ENCODE measurements at places on chromosomes 6 and 20.

DNA sequence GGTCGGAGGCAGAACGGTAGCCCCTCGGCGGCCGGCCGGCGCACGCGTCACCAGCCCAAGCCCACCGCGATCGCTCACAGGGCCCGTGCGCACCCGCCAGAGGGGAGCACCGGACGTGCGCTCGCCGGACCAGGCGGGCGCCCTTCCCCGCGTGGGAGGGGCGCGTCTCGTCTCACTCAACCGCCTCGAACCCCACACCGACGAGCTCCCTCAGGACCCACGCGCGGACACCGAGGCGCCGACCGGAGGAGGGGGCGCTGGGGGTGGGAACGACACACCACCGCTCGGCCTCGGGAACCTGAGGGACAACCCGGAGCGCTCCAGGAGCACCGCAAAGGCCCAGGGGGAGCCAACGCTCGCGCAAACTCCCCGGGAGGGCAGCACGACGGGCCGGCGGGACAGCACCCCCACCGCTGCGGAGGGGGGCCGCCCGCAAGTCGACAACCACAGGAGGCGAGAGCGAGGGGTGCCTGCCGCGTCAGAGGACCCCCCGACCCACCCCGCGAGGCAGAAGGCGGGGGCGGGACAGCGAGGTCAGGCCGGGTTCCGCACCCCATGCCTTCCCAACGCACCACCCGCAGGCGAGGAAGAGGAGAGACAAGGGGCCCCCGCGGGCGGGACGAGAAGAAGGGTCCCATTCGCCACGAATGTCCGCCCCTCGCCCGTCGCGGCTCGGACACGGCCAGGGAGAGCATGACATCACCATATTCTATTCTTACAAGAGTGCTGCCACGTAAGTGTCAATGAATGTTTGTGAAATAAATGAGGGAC, 512.7 kb upstream of the ZNF337 start:
- DNase-seq: peak; percentile 2

GRCh38 chr6:39880594-39880993, 53.7 kb downstream of the MOCS1 start:
- DNase-seq: no peak

GRCh38 chr6:138523347-138524210, 24.3 kb upstream of the NHSL1 start:
- DNase-seq: no peak

DNA sequence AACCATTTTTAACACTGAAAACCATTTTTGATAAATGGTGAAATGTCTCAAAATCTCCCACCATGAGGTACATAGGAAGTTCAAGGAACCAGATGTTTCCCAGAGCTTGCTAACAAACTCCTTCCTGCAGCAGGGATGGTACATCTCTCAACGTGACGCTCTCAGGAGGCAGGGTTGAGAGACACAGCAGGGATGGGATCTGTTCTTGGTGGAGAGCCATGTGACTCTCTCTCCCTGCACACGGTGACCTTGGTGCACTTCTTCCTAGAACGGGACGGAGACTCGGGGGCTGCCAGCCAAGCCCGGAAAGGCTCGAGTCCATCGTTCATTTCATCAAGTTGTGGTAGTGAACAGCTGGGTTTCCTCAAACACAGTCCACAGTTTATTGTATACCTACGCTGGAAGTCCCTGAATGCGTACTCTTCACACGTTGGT, 94.2 kb downstream of the FAM50B start:
- DNase-seq: no peak

DNA sequence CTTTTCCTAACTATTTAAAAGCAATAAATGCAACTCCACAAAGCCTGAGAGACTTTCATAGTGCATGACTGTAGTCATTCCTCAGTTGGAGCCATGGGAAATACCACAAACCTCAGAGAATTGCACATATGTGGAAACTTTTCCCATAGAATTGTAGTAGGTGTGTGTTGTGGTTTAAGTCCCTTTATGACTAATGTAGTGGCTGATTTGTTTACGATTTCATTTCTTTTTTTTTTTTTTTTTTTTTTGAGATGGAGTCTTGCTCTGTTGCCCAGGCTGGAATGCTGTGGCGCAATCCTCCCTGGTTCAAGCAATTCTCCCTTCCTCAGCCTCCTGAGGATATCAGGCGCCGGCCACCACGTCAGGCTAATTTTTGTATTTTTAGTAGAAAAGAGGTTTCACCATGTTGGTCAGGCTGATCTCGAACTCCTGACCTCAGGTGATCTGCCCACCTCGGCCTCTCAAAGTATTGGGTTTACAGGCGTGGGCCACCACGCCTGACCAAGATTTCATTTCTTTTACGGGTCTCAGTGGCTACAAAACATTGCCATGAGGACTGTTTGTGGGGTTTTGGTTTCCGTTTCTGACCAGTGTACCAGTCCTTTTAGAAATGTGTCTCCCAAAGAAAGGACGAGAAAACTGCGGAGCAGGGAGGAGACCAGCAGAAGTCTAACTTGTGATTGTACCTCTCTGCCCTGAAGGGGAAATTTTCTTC, 212.1 kb upstream of the MARCKS start:
- DNase-seq: no peak

GRCh38 chr6:124002377-124003081, 198.9 kb downstream of the NKAIN2 start:
- no peak for DNase-seq

GRCh38 chr6:147128056-147128455, 76.2 kb upstream of the STXBP5 start:
- no peak for DNase-seq

GRCh38 chr6:132341646-132342045, 59.6 kb downstream of the MOXD1 start:
- no peak for DNase-seq

DNA sequence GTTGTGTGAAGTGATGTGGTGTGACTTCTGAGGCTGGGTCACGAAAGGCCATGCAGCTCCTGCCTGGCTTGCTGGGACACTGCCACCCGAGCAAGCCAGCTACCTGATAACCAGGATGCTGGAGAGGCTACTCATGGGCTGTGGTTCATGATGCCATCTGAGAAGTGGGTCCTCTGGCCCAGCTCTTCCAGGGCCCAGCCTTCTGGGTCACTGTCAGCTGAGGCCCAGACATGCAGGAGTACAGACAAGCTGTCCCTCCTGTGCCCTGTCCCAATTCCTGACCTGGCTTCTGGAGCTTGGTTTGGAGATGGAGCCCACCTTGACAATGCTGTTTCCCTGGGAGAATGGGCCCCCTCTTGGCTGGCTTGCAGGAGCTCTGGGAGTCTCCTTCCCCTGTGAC, 87.0 kb downstream of the DHX35 start:
- DNase-seq: no peak

DNA sequence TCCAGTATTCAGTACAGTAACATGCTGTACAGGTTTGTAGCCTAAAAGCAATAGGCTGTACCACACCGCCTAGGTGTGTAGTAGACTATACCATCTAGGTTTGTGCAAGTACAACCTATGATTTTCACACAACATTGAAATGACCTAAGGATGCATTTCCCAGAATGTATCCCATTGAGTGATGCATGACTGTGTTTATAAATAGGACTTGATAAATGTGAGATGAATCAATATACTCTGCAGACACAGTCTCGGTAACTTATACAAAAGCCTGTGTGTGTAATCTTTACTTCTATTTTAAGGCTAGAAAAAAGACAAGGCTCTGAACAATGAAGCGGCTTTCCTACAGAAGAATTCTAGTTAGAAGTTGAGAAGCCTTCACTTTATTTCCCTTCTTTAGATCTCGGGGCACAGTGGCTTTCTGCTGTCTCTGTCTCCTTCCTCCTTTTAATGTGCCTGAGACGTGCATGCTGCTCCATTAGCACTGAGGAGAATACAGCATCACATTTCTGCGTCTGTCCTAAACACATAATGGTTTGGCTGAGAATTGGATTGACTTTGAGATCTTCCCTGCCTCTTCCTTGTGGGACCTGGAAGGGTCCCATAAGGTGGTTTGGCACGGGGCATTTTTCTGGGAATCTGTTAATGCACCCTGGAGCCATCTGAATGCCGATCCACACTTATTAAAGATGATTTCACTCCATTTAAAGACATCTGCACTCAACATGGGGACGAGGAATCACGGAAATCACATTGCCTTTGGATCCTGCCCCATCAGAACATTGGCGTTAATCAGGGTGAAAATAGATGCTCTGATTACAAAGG, 112.5 kb downstream of the SCML4 start:
- DNase-seq: no peak

- DNase-seq: no peak
Observed at GRCh38 chr6:100202417-100203194, 208.6 kb upstream of the MCHR2 start.

DNA sequence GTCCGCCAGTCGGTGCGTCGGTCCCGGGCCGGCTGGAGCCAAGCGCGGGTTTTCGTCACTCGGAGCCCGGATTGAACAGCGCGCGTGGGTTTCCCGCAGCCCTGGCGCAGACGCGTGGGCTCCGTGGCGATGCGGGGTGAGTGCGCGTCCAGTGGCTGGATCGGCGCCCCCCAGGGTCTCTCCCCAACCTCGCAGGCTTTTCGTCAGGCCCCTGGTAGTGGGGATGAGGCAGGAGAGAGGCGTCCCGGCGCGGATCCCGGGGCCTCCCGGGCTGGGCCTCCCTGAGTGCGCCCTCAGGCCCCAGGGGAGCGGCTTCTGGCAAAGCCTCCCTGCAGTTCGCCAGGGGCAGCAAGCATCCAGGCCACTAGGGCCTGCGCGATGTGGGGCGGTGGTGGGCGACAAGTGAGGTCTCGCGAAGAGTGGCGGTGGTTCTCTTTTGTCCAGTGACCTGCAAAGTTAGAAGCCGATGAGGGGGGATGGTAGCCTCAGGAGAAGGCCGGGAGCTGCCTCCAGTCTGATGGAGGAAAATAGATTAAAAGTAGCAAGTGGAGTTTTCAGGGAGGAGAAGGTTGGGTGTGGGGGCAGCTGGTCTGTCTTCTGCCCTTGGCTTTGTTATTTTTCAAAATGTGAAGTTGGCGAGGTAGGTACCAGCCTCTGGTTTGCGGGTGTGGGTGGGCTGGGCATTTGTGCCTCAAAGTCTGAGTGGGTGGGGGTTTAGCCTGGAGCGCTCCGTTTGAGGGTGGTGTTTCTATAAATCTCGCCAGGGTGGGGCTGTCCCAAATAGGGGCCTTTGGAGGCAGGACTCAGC, 1.6 kb downstream of the TOX2 start:
- DNase-seq: no peak
